ENCODE measurements at places on chromosomes 13 and 19.

GRCh38 chr19:10809651-10810285 lies 26.2 kb downstream of the TMED1 start:
- DNase-seq = no peak

DNA sequence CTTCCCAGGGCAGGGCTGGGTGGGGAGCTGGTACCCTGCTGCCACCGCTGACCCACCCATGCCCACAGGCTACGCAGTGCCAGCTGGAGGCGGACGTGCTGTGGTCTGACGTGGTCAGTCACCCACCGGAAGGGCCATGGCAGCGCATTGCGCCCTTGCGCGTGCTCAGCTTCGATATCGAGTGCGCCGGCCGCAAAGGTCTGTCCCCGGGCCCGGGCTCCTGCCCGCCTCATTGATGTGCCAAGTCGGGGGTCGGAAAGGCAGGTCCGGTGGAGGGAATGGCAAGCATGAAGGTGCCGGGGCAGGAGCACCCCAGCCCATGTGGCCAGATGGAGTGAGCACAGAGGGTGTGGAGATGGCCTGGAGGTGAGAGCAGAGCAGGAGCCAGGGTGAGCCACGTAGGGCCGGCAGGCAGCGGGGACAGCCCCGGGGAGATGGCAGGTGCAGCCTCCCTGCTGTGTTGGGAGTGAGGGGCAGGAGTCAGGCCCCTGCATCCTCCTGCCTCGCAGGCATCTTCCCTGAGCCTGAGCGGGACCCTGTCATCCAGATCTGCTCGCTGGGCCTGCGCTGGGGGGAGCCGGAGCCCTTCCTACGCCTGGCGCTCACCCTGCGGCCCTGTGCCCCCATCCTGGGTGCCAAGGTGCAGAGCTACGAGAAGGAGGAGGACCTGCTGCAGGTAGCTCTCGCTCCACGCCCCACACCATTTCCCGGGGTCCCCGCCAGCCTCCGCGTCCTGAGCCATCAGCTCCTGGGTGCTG lies 16.0 kb upstream of the SPIB start:
- DNase-seq = no peak

DNA sequence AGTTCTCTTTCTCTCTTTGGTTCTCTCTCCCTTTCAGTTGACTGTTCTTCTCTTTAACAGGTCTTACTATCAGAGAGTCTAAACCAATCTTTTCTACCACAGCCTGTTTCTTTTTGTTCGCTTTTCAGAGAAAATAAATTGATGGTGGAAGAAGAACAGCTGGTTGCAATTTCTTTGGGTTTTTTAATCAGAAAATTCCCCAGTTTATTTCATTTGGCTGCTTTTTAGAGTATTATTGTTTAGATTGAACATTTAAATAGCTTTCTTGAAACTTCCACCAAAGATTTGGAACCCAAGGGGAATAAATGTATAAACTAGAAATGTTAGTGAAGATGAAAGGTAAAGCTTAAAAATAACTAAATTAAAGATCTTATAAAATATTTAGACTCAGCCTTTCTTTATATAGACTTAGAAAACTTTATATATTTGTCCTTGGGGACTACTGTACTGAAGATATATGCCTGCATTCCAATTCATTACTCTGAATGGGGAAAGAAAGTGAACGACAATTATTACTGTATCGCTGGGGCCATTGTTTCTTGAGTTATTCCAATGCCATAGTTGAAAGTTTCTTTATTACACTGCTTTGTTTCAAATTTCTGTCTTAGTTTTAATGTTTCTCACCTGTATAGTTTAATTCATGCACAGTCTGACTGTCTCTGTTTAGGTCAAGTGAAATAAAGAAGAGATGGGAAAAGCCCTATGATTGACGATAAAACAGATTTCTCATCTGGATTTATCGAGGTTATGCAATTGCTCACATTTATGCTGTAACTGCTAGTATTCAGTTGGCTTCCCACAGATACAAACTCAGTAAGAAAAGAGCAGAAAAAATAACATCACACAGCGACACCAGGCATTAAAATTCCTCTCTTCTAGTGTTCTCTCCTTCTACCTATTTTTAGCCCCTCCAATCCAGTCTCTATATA lies 169.4 kb upstream of the CSNK1A1L start:
- DNase-seq = no peak

GRCh38 chr13:65582160-65582559 lies 1648.0 kb downstream of the PCDH9 start:
- DNase-seq = no peak

GRCh38 chr19:40279761-40280607 lies 5.2 kb downstream of the AKT2 start:
- DNase-seq = no peak

DNA sequence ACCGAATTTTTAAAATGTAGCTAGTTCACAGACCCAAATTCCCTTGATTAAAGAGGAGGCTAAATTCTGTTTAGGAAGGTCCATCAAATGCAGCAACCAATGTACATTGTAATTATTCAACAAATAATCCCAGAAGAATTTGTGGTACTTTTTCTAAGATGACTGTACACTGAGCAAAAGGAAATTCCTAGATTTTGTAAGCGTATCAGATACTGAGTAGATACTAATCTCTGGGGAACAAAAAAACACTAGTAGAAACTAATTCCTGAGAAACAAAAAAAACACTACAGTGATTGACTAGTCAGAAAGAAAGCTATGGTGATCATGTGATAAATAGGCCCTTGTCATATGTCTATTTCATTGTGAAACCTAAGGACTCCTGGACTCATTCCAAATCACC lies 246.1 kb downstream of the PCDH17 start:
- no peak for DNase-seq

GRCh38 chr13:77339408-77339807 lies 12.5 kb upstream of the MYCBP2 start:
- DNase-seq = no peak

- no peak for DNase-seq
Measured at GRCh38 chr13:20482275-20482761, 43.3 kb downstream of the CRYL1 start.

- no peak for DNase-seq
Measured at GRCh38 chr19:49807058-49807903, 5.8 kb downstream of the FUZ start.

DNA sequence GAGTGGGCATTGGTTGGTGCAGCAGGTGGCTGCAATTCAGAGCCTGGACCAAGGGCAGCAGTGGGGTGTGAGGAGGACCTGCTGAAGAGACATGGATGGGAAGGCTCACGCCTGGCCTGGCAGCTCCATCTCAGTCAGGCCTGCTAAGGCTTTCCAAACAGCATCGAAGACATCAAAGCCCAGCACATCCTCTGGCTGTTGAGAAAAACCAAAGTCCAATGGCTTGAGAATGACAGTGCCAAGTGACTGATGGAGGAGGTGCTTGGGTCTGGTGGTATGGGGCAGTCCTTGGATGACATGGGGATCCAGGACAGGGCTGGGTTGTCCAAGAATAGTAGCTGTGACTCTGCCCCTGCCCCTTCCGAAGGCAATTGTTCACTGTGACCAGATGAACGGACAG lies 19.0 kb upstream of the XPO4 start:
- no peak for DNase-seq

GRCh38 chr19:30781519-30781918 lies 409.3 kb downstream of the ZNF536 start:
- no peak for DNase-seq

GRCh38 chr19:881385-882071 lies 11.5 kb downstream of the MED16 start:
- DNase-seq = no peak

DNA sequence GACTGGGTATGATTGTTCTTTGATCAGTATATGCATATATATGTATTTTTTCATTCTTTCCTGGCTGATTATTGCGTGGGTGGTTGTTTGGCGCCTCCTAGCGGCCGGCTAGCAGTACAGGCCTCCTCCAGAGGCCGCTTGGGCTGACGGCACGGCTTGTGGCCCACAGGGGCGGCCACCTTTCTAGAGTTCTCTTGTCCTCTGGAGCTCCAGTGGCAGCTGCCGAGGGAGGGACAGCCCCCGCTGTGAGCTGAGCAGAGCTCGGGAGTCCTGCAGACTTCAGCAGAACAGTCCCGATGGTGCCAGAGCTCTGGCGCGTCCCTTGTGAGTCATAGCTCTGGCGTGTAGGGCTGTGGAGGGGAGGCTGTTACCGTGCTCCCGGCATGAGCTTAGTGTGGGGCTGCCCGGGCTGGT lies 22.5 kb upstream of the ZNF429 start:
- DNase-seq = peak; percentile 77

DNA sequence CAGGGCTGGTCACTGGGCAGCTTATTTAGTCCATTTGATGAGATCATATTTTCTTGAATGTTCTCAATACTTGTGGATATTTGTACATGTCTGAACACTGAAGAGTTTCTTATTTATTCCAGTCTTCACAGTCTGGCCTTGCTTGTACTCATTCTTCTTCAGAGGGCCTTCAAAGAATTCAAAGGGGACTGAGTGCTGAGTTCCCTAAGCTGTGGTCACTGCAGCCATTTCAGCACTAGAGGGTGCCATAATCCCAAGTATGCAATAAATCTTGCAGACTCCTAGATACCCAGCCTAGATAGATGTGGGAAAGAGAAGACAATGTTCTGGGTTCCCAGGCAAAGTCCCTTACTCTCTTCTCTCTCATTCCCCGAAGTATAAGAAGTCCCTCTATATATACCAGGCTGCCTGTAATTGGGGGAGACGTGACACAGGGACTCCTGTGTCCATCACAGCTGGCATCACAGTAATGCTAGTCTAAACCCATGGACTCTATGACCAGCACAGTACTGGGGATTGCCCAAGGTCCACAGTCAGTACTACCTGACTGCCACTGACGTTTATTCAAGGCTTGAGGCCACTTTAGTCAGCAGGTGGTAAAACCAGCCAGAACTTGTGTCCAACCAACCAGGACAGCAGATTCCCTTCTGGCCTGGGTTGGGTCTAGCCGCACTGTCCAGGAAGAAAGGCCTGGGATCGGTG lies 8.9 kb upstream of the VN1R1 start:
- DNase-seq = no peak

DNA sequence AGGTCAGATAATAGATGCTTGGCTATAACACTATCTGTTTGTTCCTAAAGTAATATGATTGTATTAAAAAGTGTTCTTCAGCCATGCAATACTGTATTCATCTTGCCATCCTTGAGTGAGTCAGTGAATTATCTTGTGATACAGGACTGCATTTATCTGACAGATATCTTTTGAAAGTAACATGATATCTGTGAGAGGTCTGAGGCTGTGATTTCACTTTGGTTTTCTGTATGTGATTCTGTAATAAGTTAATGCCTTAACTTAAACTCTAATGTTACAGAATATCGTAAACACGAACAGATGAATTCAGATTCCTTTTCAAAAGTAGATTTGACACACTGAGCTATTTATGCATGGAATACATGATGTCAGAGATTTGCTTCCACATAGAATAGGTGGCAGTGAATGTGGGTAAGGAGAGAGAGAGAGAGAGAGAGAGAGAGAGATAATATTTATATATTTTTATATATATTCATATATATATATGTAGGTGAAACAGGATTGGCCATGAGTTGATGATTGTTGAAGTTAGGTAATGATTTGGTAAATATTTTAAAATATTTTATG lies 97.9 kb upstream of the RNF113B start:
- DNase-seq = no peak

DNA sequence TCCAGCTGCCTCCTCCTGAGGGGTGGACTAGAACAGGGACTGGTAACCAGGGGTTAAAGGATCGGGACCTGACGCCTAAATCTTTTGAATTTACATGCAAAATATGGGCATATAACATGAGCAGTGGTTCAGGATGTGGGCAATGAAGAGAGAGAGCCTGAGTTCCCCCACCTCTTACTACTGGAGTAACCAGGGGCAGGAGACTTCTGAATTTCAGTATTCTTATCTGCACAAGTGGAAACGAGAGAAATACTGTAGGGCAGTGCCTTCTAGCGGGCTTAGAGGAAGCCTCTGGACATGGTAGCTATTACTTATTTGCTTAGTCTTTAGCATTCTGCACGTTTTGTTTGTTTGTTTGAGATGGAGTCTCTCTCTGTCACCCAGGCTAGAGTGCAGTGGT lies 26.3 kb downstream of the BCAT2 start:
- DNase-seq = no peak

- peak; percentile 37 for DNase-seq
Measured at GRCh38 chr13:41271456-41272285, 8.3 kb upstream of the MTRF1 start.

DNA sequence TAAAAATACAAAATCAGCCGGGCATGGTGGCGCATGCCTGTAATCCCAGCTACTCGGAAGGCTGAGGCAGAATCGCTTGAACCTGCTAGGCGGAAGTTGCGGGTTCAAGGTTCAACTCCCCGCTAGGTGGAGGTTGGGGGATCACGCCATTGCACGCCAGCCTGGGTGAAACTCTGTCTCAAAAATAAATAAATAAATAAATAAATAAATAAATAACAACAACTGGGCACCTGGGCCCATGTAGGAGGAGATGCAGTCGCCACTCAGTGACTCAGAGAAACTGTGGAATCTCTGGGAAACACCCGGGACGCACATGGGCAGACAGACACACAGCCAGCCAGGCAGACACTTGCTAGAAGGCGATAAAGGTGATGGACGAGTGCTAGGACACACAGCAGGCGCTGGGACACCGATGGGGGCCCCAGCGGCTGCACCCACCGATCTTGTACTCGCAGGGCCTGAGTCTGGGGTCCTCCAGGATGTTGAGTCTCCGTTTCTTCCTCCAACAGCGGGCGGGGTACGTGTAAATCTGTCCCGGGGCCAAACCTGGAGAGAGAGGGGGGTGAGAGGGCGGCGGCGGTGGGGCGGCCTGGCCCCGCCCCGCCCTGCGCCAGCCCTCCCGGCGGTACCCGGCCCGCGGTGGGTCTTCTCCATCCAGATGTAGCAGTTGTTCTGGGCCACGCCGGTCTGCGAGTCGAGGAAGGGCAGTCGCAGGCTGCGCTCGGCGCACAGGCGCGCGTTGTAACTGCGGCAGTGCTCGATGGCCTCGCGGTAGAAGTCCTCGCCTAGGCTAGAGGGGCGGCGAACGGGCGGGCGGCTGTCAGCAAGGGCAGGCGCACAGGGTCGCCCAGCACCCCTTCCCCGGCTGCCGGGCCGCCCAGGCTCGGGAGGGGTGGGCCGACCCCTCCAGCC lies 1.8 kb downstream of the DPF1 start:
- no peak for DNase-seq

GRCh38 chr13:112510002-112510780 lies 77.8 kb downstream of the TUBGCP3 start:
- no peak for DNase-seq

GRCh38 chr13:43389573-43389972 lies 366.2 kb downstream of the DNAJC15 start:
- DNase-seq = no peak

DNA sequence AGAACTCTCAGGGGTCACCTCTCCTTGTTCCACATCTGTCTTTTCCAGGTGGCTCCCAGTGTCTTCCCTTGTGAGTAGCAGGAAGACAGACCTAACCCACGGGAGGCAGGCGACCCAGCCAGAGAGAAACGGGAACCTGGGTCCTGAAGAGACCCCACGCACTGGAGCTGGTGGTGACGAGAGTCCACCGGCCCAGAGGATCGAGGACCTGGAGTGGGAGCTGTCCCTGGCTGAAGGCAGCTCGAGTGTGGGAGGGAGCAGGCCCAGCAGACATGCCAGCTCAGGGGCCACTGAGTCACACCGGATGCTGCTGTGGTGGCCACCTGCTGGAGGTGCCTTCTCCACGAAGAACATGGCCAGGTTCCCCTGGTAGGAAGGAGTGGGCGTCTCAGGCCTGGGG lies 66.5 kb upstream of the ATP12A start:
- no peak for DNase-seq
